ENCODE measurements at places on chromosomes 2 and 18. TPM values are rescaled to one million over a fixed set of nuclear protein-coding genes. Genes with fewer than 3 reads are reported as not detected.

GRCh38 chr2:124269348-124269747 lies 244.3 kb downstream of the CNTNAP5 start:
- no peak for DNase-seq

- no peak for DNase-seq
Observed at GRCh38 chr2:88651646-88652045, 24.4 kb upstream of the EIF2AK3 start.

DNA sequence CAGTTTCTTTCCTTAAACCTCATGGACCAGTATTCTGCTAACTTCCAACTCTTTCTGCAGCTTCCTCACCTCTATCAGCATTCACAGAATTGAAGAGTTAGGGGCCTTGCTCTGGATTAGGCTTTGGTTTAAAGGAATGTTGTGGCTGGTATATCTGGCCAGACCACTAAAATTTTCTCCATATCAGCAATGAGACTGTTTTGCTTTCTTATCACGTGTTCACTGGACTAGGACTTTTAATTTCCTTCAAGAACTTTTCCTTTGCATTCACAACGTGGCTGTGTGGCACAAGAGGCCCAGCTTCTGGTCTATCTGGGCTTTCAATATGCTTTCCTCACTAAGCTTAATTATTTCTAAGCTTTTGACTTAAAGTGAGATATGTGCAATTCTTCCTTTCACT lies 33.4 kb downstream of the SP3 start:
- no peak for DNase-seq

DNA sequence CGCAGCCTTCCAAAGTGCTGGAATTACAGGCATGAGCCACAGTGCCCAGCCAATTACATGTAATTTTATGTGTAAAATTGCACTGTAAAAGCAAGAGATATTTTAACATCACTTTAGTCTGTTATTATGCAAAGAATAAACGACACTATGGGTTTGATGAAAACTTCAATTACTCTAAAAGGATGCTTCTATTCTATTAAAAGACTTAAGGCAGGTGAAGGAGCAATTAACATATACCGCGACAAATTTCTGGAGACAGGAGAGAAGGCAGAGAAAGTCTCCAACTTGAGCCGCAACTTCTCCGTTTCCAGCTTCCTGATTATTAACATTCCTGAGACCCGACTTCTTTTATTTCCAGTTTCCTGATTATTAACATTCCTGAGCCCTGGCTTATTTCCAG lies 53.7 kb downstream of the FAM210A start:
- DNase-seq, result no peak

GRCh38 chr2:106523976-106524665 lies 37.0 kb downstream of the CD8B2 start:
- DNase-seq, result no peak

KCNS3 gene
- total RNA-seq, result 20.8 TPM

- DNase-seq, result no peak
Observed at GRCh38 chr2:881204-881918, 69.3 kb upstream of the SNTG2 start.

- no peak for DNase-seq
Observed at GRCh38 chr2:20637147-20637546, 13.8 kb downstream of the HS1BP3 start.

GRCh38 chr2:103208916-103209315 lies 447.1 kb downstream of the TMEM182 start:
- no peak for DNase-seq

RFTN2 gene
- 1.3 TPM for total RNA-seq

GRCh38 chr18:35797948-35798347 lies 174.5 kb upstream of the RMP24 start:
- DNase-seq, result no peak

XIRP2 gene
- not detected for total RNA-seq

GALR1 gene
- total RNA-seq, result under 0.01 TPM

C2orf81 gene
- 0.33 TPM for total RNA-seq

DNA sequence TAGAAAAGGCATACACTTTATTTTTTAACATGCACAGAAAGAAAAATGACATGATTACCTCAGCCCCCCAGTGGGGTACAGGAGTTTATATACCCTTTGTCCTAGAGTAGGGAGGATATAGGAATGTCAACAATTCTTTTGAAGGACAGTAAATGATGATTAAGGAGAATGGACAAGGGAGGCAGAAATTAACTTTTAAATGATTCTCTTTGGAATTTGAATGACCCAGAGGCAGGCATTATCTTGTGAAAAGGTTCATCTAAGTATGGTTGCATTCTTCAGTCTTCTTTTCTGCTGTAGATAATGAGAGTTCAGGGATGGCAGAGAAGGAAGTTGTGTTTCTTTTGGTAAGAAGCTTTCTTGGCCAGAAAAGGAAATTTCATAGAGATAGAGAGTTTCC lies 971.3 kb downstream of the CNTNAP5 start:
- DNase-seq, result no peak

DNA sequence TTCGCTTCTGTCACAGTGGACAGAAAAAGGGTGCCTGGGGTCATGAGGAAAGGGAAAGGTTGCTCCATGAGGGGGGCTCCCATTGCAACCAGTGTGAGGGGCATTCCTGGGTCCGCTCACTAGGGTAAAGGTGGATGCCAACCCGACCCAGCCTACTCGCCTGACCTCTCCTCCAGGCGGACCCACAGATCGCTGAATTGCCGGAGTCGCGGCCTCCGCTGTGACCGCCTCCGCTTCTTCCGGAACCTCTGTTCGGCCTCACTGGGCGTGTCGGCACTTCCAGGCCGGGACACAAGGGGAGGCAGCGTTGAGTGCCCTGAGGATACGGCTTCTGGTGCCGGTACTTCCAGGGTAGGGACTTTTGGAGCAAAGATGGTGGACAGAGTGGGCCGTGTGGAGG lies 57.1 kb downstream of the TRABD2A start:
- no peak for DNase-seq

TUBA4B gene
- total RNA-seq, result not detected

NIFK gene
- total RNA-seq, result 26.4 TPM

CHN1 gene
- 2.9 TPM for total RNA-seq

DNA sequence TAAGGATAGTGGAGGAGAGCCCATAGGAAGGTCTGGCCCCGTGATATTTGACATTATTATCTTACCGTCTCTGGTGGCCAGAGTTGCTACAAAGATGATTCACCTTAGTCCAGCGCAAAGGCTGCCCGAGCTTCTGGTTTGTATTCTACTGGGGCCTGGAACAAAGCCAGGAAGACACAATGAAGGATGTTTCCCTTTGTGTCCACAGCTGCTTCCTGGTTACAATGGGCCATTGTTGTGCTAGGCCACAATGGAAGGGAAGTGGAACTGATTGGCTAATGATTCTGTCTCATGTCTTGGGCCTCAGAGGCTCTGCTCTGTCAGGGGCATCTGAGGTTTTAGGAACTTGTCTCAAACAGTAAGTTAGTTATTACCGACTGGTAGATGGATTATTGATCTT lies 132.2 kb downstream of the TDRD15 start:
- no peak for DNase-seq

SLC5A6 gene
- total RNA-seq, result 34.6 TPM

DNA sequence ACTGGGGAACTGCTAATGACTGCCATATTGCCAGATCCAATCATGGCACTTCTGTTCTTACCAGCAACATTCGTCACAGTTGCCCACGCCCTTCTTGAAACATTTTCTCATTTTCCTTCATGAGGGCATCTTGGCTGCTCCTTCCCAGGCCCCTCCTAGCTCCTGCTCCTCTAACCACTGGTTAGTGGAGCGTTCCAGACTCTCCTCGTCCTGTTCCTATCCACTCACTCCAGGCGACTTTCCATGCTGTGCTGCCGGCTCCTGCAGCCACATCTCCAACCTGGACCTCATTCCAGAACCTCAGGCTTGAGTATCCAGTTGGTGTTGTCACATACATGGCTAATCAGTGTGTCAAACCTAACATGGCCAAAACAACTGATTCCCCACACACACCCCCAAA lies 1.3 kb upstream of the ADI1 start:
- no peak for DNase-seq

HOXD11 gene
- total RNA-seq, result not detected

GRCh38 chr2:185219981-185220380 lies 518.6 kb upstream of the FSIP2 start:
- DNase-seq, result no peak

ANKMY1 gene
- total RNA-seq, result 17.9 TPM

PROKR1 gene
- not detected for total RNA-seq

CACNB4 gene
- 0.33 TPM for total RNA-seq

TANK gene
- 28.5 TPM for total RNA-seq

ARHGAP15 gene
- not detected for total RNA-seq

DNA sequence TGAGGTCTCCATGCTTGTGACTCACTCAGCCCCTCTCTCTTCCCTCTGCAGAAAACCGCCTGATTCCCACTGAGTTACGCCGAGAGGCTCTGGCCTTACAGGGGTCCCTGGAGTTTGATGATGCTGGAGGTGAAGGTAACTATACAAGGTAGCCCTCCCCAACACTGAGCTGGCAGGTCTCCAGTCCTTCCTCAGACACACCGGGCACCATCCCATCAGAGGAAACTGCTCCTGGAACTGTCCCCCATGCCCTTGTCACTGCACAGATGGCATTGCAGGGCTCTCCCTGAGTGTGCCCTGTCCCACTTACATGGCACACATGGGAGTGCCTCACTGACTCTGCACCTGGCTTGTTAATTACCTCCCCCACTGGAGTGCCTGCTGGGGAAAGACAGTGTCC lies 1.9 kb downstream of the IMP4 start:
- DNase-seq, result no peak

DNA sequence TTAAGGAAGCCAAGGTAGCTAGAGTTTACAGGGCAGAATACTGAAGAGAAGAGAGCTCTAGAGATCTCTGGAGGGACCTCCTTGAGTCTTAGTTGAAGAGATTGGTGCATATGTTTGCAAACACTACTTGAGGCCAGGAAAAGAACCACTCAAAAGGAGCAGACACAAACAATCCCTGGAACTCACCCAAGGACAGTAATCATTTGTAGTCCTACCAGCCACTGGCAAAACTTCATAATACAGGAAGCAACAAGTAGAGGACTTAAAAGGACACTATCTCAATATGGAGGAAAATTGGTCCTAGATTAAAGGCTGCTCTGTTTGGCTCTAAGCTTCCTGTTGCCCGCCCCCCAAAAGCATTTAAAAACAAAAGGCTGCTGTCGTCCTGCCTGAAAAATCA lies 46.9 kb upstream of the UBXN4 start:
- no peak for DNase-seq

- DNase-seq, result no peak
Observed at GRCh38 chr2:166727095-166727494, 161.2 kb upstream of the XIRP2 start.

GRCh38 chr2:219502618-219503017 lies 3.9 kb downstream of the GMPPA start:
- DNase-seq, result no peak

- no peak for DNase-seq
Observed at GRCh38 chr18:3972291-3972930, 482.7 kb downstream of the DLGAP1 start.

DNA sequence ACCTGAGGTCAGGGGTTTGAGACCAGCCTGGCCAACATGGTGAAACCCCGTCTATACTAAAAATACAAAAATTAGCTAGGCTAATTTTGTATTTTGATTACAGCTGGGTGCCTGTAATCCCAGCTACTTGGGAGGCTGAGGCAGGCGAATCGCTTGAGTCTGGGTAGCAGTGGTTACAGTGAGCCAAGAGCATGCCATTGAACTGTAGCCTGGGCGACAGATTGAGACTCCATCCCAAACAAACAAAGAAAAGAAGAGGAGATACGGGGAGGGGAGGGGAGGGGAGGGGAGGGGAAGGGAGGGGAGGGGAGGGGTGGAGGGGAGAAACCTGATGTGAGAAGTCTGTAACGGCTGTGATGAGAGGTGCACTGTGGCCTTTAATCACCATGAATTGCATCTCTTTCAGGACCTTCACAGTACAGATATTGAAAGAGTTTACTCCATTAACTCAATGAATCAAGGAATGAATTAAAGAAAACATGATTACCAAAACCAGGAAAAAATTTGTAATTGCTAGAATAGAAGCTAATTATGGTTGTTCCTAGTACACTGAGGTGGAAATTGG lies 135.3 kb downstream of the CALCRL start:
- no peak for DNase-seq

PSMA8 gene
- total RNA-seq, result not detected

GRCh38 chr2:144645083-144645778 lies 125.3 kb upstream of the ZEB2 start:
- no peak for DNase-seq

SPDYA gene
- total RNA-seq, result 1.6 TPM

MYO7B gene
- 0.33 TPM for total RNA-seq

KCNG2 gene
- not detected for total RNA-seq

GRCh38 chr18:23868136-23868785 lies 146.3 kb upstream of the TTC39C start:
- no peak for DNase-seq

TMEM127 gene
- total RNA-seq, result 33.5 TPM

LHCGR gene
- not detected for total RNA-seq

GRCh38 chr2:25426326-25426725 lies 84.6 kb upstream of the DNMT3A start:
- no peak for DNase-seq

MAP2 gene
- 14.2 TPM for total RNA-seq

- no peak for DNase-seq
Observed at GRCh38 chr2:143284087-143284675, 155.0 kb downstream of the ARHGAP15 start.

COL6A3 gene
- 121 TPM for total RNA-seq

TANC1 gene
- total RNA-seq, result 23.1 TPM

UGT1A1 gene
- total RNA-seq, result not detected

- peak; percentile 80 for DNase-seq
Observed at GRCh38 chr2:29012211-29012681, 31.1 kb downstream of the TOGARAM2 start.

DNA sequence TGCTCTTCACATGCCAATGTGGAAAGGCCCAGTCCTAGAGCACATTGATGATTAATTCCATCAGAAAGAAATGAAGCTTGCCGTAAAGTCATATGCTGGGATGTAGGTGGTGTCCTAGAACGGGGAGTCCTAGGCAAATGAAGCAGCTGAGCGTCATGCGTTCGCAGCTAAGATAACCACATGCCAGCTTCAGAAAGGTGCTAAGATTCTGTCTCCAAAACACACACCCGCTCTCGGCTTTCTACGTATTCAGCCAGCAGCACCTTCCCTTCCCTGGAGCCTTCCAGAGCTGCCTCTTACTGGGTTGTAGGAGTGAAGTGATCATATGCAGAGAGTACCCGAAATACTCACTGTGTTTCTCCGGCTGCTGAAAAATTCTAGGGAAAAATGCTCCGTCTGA lies 421.6 kb upstream of the ID2 start:
- no peak for DNase-seq

GRCh38 chr2:239608260-239608659 lies 207.4 kb upstream of the HDAC4 start:
- DNase-seq, result no peak

DNA sequence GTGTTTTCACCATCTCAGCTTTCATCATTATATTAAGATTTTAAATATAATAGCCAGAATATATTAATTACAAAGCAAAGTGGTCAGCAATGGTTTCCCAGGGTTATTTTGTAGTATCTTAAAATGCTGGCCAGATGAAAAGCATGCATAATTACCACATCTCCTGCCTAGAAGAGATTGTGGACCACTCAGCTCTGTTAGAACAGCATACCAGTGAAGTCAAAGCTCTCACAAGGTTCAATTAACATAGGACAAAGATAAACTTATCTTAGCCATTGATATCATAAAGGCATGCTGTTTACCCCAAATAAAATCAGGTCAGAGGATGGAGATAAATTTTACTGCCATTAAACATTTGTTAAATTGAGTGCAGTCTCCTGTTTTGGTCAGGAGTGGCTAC lies 19.3 kb upstream of the PDE1A start:
- no peak for DNase-seq
